Naive thymus-derived CD4-positive, alpha-beta T cell (primary cell): ENCODE measurements at places on chromosomes 6 and 20. TPM values are rescaled to one million over a fixed set of nuclear protein-coding genes. Genes with fewer than 3 reads are reported as not detected.

Gene EIF2S2
- total RNA-seq = 68.4 and 72.2 TPM in 2 replicates

- peaks cover 7% of the 10 kb centered on the region for H3K4me1 ChIP-seq
- no peak for DNase-seq
- H3K36me3 ChIP-seq = no peaks in the 10 kb centered on the region
- H3K27me3 ChIP-seq = peaks cover 3% of the 10 kb centered on the region
- H3K4me3 ChIP-seq = peak overlapping the region; percentile 96
- H3K27ac ChIP-seq = peak overlapping the region; percentile 67
Observed at GRCh38 chr6:27517928-27518787, 45.3 kb upstream of the ZNF184 start.

DNA sequence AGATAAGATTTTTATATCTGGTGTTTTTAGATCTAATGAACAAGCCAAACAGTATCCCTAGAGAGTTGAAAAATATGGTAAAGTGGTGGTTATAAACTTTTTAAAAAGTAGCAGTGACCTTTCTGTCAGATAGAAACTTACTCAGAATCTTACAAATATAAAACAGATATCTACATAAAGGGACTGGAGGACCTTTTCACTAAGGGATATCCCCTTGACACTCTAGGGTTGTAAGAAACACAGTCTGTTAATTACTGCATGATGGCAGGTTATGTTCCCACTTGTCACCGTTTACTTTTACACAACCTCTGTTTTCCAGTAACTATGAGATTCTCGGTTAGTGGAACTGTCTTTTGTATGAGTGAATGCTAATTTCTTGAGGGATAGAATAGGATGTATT is 11.5 kb downstream of the CFAP206 start:
- no peak overlapping the region for H3K4me3 ChIP-seq
- no peaks in the 10 kb centered on the region for H3K4me1 ChIP-seq
- no peak for DNase-seq
- H3K27ac ChIP-seq = no peak overlapping the region
- no peaks in the 10 kb centered on the region for H3K36me3 ChIP-seq

GRCh38 chr6:69791065-69791471 is 5.7 kb downstream of the LMBRD1 start:
- H3K4me1 ChIP-seq = peaks cover 13% of the 10 kb centered on the region
- no peak for DNase-seq
- no peak overlapping the region for H3K27ac ChIP-seq
